ENCODE measurements at places on chromosomes 2 and 18. TPM values are rescaled to one million over a fixed set of nuclear protein-coding genes. Genes with fewer than 3 reads are reported as not detected.

Gene ANKRD30B
- total RNA-seq: not detected

Gene SLC9A4
- not detected for total RNA-seq

Gene SCYGR4
- total RNA-seq: not detected

Gene COL6A3
- 416 TPM for total RNA-seq

Gene LRP1B
- total RNA-seq: 3.9 TPM

Gene CD8B
- total RNA-seq: 0.71 TPM

Gene SPATA3
- not detected for total RNA-seq

Gene TMEM214
- total RNA-seq: 36.0 TPM

Gene KANSL3
- 50.4 TPM for total RNA-seq

Gene ZNF521
- 26.9 TPM for total RNA-seq

Gene SCN7A
- total RNA-seq: 142 TPM

- H3K4me1 ChIP-seq: no peaks in the 10 kb centered on the region
- H3K4me3 ChIP-seq: no peak overlapping the region
- DNase-seq: no peak
- H3K27ac ChIP-seq: no peak overlapping the region
- no peaks in the 10 kb centered on the region for H3K36me3 ChIP-seq
Measured at GRCh38 chr2:216956820-216957493, 97.1 kb upstream of the TNP1 start.

GRCh38 chr2:54577944-54578647, 122.0 kb downstream of the SPTBN1 start:
- peak overlapping the region; percentile 29 for H3K27ac ChIP-seq
- H3K4me1 ChIP-seq: no peaks in the 10 kb centered on the region
- H3K36me3 ChIP-seq: no peaks in the 10 kb centered on the region

- H3K4me3 ChIP-seq: no peak overlapping the region
Measured at GRCh38 chr2:39289609-39290008, 45.8 kb upstream of the CDKL4 start.

DNA sequence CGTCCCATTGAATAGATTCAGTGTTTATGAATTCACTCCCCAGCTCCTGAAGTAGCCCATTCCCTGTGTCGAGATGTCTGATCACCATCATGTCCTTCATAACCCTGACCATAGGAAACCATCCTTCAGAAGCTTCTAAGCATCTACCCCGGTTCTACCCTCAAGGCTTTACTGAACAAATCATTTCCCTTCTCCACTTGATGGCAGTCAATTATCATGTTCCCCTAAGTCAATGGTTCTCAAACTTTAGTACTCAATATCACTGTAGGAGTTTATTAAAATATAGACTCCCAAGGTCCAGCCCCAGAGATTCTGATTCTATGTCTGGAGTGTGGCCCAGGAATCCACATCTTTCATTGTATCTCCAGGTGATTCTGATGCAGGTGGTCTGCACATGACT, 228.4 kb upstream of the SP5 start:
- no peak overlapping the region for H3K27ac ChIP-seq
- H3K27me3 ChIP-seq: no peaks in the 10 kb centered on the region
- no peak for DNase-seq
- H3K4me1 ChIP-seq: no peaks in the 10 kb centered on the region
- H3K4me3 ChIP-seq: no peak overlapping the region
- H3K36me3 ChIP-seq: no peaks in the 10 kb centered on the region

GRCh38 chr2:175734686-175735085, 267.4 kb downstream of the LNPK start:
- no peak overlapping the region for H3K4me3 ChIP-seq
- H3K4me1 ChIP-seq: no peaks in the 10 kb centered on the region
- no peak for DNase-seq
- no peaks in the 10 kb centered on the region for H3K36me3 ChIP-seq
- no peaks in the 10 kb centered on the region for H3K27me3 ChIP-seq
- no peak overlapping the region for H3K27ac ChIP-seq

GRCh38 chr2:240247241-240247867, 106.9 kb upstream of the OTOS start:
- peaks cover 21% of the 10 kb centered on the region for H3K4me1 ChIP-seq
- no peak overlapping the region for H3K27ac ChIP-seq
- DNase-seq: peak; percentile 61
- H3K4me3 ChIP-seq: no peak overlapping the region

- no peak overlapping the region for H3K4me3 ChIP-seq
- no peak for DNase-seq
- H3K4me1 ChIP-seq: peaks cover 5% of the 10 kb centered on the region
- H3K27me3 ChIP-seq: no peaks in the 10 kb centered on the region
- no peaks in the 10 kb centered on the region for H3K36me3 ChIP-seq
- no peak overlapping the region for H3K27ac ChIP-seq
Measured at GRCh38 chr2:222608081-222608480, 47.8 kb downstream of the FARSB start.

- H3K4me3 ChIP-seq: no peak overlapping the region
- H3K27me3 ChIP-seq: no peaks in the 10 kb centered on the region
- H3K4me1 ChIP-seq: peaks cover 29% of the 10 kb centered on the region
- peak; percentile 66 for DNase-seq
- H3K27ac ChIP-seq: no peak overlapping the region
Measured at GRCh38 chr2:108923736-108924579, 65.1 kb downstream of the EDAR start.

DNA sequence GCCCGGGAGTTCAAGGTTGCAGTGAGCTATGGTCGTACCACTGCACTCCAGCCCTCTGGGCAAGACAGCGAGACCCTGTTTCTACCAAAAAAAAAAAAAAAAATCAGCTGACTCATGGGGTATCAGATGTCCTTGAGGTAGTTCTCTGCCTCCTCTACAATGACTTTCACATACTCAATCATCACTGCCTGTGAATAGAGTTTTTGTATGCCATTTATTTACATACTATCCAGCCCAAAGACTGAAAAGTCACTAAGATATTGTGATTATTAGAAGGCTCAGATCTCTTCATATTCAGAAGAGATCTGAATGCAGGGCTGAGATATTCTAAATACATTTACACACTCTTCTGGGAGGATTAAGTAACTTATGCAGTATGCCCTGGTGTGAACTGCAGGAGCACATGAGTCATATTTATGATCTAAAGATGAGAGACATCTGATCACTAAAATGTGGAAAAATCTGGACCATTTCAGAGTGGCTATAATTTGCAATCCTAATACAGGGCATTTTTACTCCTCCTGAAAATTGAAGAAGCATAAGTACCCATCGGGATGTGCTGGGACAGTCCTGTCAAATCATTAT, 38.9 kb downstream of the KLF7 start:
- no peak overlapping the region for H3K4me3 ChIP-seq
- H3K27ac ChIP-seq: no peak overlapping the region
- DNase-seq: no peak
- no peaks in the 10 kb centered on the region for H3K27me3 ChIP-seq
- H3K36me3 ChIP-seq: no peaks in the 10 kb centered on the region

- H3K36me3 ChIP-seq: no peaks in the 10 kb centered on the region
- peak; percentile 87 for DNase-seq
- peaks cover 8% of the 10 kb centered on the region for H3K4me1 ChIP-seq
- no peaks in the 10 kb centered on the region for H3K27me3 ChIP-seq
Measured at GRCh38 chr18:48742706-48743475, 204.1 kb downstream of the CTIF start.

DNA sequence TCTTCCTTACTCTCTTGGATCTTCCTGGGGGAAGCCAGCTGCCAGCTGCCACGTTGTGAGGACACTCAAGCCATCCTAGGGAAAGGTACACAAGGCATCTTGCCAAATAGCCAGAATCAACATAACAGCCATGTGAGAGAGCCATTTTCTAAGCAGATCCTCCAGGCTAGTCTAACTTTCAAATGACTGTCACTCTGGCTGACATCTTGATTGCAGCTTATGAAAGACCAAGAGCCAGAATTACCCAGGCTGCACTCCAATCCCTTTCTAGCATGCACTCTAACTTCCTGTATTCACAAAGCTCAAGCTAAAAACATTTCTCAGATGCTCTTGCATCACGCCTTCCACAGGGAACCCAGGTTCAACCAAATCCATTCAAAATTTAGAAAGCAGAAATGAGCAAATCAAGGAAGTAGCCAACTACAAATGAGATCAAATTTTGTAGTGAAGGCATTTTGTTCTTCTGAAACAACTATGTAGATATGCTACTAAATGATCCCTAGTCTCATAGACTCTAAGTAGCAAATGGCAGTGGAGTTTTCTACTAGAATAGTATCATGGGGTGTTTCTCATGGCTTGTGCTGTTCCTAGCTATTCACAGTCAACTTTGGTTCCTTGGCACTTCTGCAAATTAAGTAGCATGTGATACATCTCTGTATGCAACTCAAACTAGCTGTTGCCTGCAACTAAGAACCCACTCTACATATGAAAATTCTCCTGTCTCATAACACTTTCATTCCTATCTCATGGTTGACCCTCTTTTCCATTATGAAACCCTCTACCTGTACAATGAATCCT, 281.9 kb downstream of the ZEB2 start:
- no peak for DNase-seq
- no peak overlapping the region for H3K27ac ChIP-seq
- H3K4me1 ChIP-seq: no peaks in the 10 kb centered on the region
- H3K27me3 ChIP-seq: no peaks in the 10 kb centered on the region
- no peaks in the 10 kb centered on the region for H3K36me3 ChIP-seq

GRCh38 chr2:159939946-159940345, 122.5 kb downstream of the PLA2R1 start:
- H3K27me3 ChIP-seq: no peaks in the 10 kb centered on the region
- DNase-seq: no peak
- peaks cover 20% of the 10 kb centered on the region for H3K4me1 ChIP-seq
- no peaks in the 10 kb centered on the region for H3K36me3 ChIP-seq

- no peaks in the 10 kb centered on the region for H3K36me3 ChIP-seq
- peak; percentile 27 for DNase-seq
- no peaks in the 10 kb centered on the region for H3K4me1 ChIP-seq
- H3K27me3 ChIP-seq: no peaks in the 10 kb centered on the region
Measured at GRCh38 chr2:97714084-97714949, 941 bp downstream of the ZAP70 start.

- H3K4me3 ChIP-seq: no peak overlapping the region
- no peaks in the 10 kb centered on the region for H3K4me1 ChIP-seq
- no peaks in the 10 kb centered on the region for H3K27me3 ChIP-seq
- H3K27ac ChIP-seq: no peak overlapping the region
Measured at GRCh38 chr2:203697190-203697589, 9.2 kb upstream of the CD28 start.

GRCh38 chr2:5148392-5149085, 543.6 kb upstream of the SOX11 start:
- H3K27ac ChIP-seq: no peak overlapping the region
- no peak for DNase-seq
- no peaks in the 10 kb centered on the region for H3K27me3 ChIP-seq

GRCh38 chr18:52652391-52652790, 312.4 kb downstream of the DCC start:
- DNase-seq: no peak
- no peaks in the 10 kb centered on the region for H3K36me3 ChIP-seq
- no peaks in the 10 kb centered on the region for H3K4me1 ChIP-seq
- no peak overlapping the region for H3K4me3 ChIP-seq
- H3K27ac ChIP-seq: no peak overlapping the region

GRCh38 chr2:191258996-191259395, 13.8 kb downstream of the MYO1B start:
- H3K4me3 ChIP-seq: no peak overlapping the region
- no peak overlapping the region for H3K27ac ChIP-seq
- no peaks in the 10 kb centered on the region for H3K27me3 ChIP-seq
- DNase-seq: no peak
- H3K36me3 ChIP-seq: no peaks in the 10 kb centered on the region
- no peaks in the 10 kb centered on the region for H3K4me1 ChIP-seq

GRCh38 chr18:55584201-55584600, 3.8 kb downstream of the TCF4 start:
- peak overlapping the region; percentile 77 for H3K4me3 ChIP-seq
- no peak for DNase-seq
- no peaks in the 10 kb centered on the region for H3K27me3 ChIP-seq

- DNase-seq: no peak
- no peak overlapping the region for H3K4me3 ChIP-seq
- H3K36me3 ChIP-seq: no peaks in the 10 kb centered on the region
- no peak overlapping the region for H3K27ac ChIP-seq
- H3K27me3 ChIP-seq: no peaks in the 10 kb centered on the region
Measured at GRCh38 chr2:226142463-226142862, 657.2 kb downstream of the IRS1 start.

- DNase-seq: peak; percentile 81
- H3K27me3 ChIP-seq: no peaks in the 10 kb centered on the region
- H3K4me1 ChIP-seq: no peaks in the 10 kb centered on the region
- H3K4me3 ChIP-seq: no peak overlapping the region
Measured at GRCh38 chr2:113370478-113371091, 66.9 kb upstream of the ZNG1B start.

DNA sequence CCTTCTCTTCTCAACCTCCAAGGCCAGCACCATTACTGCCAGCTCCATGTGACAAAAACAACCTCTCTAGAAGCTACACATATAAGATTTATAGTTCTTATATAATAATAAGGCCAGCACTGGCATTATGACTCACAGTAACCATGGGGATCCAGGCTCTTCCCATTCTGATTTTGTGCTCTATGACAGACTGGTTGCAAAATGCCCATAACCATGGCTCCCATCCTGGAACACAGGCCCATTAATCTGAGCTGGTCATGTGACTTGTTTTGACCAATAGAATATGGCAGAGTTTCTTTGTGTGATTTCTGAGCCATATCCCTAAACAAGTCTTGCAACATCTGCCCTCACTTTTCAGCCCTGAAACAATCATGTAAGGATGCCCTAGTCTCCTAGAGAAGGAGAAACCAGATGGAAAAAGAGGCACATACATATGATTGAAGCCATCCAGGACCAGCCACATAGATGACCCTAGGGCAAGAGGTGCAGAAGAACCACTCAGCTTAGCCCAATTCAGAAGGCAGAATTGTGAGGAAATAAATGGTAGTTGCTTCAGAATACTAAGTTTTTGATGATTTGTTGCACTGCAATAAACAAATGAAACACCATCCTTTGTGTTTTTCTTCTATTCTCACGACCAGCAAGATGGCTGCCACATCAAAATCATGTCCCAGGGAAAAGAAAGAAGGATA, 173.9 kb downstream of the SUCLG1 start:
- H3K4me1 ChIP-seq: no peaks in the 10 kb centered on the region
- no peak overlapping the region for H3K27ac ChIP-seq
- no peaks in the 10 kb centered on the region for H3K36me3 ChIP-seq
- no peak overlapping the region for H3K4me3 ChIP-seq

- H3K4me1 ChIP-seq: peaks cover 4% of the 10 kb centered on the region
- H3K4me3 ChIP-seq: no peak overlapping the region
- H3K36me3 ChIP-seq: no peaks in the 10 kb centered on the region
- peak; percentile 89 for DNase-seq
- no peak overlapping the region for H3K27ac ChIP-seq
Measured at GRCh38 chr18:48834413-48835031, 116.2 kb downstream of the SMAD7 start.

- no peak overlapping the region for H3K27ac ChIP-seq
- no peaks in the 10 kb centered on the region for H3K4me1 ChIP-seq
- no peak for DNase-seq
- H3K4me3 ChIP-seq: no peak overlapping the region
- no peaks in the 10 kb centered on the region for H3K27me3 ChIP-seq
- no peaks in the 10 kb centered on the region for H3K36me3 ChIP-seq
Measured at GRCh38 chr2:127197475-127198385, 22.4 kb downstream of the CYP27C1 start.

Data from sigmoid colon (tissue), 7 donors.